NCI-H526 (cell line): ENCODE measurements at places on chromosomes 4 and X.

GRCh38 chrX:44274096-44274495 is 69.4 kb downstream of the EFHC2 start:
- DNase-seq = no peak

DNA sequence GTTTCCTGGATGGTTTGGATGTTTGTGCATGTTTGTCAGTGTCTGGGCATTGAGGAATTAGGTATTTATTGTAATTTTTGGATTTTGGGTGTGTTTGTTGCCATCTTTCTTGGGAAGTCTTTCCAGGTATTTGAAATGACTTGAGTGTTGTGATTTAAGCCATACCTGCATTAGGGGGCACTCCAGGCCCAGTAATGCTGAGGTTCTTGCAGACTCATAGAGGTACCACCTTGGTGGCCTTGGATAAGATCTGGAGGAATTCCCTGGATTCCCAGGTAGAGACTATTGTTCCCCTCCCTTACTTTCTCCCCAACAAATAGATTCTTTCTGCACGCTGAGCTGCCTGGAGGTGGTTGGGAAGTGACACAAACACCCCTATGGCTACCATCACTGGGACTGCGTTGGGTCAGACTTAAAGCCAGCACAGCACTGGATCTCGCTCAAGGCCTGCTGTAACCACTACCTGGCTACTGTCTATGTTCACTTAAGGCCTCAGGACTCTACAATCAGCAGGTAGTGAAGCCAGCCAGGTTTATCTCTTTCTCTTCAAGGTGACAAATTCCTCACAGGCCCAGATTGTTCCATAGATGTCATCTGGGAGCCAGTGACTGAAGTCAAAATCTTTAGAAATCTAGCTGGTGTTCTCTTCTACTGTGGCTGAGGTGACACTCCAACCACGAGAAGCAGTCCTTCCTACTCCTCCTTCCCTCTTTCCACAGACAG is 643.6 kb downstream of the PDHA2 start:
- no peak for DNase-seq

DNA sequence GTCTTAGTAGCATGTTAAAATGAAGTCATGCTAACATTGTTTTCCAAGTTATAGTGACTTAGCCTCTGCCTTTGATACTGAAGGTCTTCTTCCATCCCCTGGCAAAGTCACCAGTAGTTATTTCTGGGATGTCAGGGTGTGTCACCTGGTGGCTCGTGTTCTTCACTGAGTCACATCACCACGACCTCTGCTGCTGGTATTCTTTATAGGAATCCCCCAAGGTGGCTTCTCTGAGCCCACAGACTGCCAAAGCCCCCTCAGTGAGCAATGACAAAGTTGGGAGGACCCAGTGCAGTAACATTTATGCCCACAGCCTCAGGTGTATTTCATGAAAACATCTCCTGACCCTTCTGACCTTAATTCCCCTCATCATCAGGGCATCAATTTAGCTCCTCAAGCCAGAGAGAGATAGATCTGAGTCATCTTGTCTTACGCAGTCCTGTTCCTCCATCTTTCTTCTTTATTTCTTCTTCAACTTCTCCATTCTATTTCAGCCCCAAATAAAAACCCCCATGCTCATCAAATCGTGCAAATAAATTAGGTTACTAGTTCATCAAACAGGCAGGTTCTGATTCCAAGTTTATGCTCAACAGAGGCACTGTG is 29.3 kb upstream of the GPRIN3 start:
- DNase-seq = no peak

DNA sequence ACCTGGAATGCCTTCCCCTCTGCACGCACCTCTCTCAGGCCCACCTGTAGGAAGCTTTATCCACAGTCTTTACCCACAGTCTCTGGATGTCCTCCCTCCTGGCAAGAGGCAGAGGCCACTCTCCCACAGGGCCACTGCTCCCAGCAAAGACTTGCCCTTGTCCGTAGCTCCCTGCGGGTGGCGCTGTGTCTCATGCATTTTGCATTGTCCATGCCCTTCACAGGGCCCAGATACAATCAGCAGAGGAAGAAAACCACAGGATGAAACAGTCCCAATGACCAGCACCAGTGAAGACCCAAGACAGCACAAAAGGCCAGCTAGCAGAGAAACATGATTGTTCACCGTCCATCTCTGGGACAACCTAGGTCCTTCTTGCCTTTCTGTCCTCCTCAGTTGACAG is 2.1 kb upstream of the NSG1 start:
- DNase-seq = peak; percentile 75

- no peak for DNase-seq
Observed at GRCh38 chrX:95058815-95059214, 1384.8 kb downstream of the FAM133A start.

DNA sequence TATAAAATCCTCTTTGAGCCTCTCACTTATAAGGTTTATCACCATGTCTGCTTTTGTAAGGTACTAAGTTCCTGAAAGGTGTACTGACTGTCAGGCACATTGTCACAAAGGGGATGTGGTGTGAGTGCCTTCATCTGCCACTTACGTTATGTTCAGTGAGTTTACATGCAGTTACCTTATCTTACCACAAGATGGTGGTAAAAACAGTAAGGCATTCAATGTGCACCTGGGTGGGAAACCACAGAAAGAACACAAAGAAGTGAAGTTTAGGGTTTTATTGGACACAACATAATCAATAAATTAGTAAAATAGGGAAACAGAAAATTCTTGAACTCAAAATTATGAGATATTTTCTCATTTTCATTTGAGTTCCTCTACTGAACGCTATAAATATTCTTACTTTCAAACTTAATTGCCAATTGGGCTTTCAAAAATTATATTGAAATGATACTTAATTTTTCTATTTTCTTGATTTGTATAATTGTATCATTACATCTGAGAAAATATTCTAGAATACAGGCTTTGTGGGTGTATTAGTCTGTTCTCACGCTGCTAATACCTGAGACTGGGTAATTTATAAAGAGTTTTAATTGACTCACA is 650.8 kb downstream of the PCDH7 start:
- peak; percentile 2 for DNase-seq

DNA sequence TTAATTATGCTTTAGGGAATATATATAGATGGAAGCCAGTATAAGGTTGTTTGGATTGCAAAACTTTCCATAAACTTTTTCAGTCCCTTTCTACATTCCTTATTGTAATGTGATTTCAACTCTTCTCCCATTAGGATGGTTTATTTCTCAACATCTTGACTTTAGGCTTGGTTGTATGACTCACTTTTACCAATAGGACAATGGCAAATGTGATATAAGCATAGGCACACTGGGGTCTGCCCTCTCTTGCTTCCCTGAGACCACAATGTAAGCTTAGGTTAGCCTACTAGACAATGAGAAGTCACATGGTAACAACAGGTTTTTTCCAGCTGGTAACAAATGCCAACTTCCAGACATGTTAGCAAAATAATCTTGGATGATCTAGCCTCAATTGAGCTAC is 163.3 kb upstream of the RBPJ start:
- DNase-seq = no peak

- DNase-seq = peak; percentile 60
Observed at GRCh38 chr4:92305148-92305877, 1.5 kb downstream of the GRID2 start.

DNA sequence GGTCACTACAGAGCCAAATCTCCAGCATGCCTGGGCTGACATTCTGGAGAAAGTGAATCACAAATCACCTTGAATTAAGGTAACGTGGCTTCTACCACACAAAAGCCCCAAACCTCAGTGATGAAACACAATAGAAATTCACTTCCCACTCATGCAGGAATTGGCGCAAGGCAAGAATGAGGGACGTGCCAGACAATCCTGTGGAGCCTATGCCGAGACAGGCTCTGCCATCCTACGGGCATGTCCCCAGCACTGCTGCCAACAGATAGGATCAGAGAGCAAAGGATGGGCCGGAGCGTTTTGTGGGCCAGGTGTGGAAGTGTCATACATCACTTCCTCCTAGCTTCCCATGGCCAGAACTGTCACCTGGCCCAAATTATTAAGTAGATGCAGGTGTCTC is 118.0 kb downstream of the IRF2 start:
- no peak for DNase-seq

DNA sequence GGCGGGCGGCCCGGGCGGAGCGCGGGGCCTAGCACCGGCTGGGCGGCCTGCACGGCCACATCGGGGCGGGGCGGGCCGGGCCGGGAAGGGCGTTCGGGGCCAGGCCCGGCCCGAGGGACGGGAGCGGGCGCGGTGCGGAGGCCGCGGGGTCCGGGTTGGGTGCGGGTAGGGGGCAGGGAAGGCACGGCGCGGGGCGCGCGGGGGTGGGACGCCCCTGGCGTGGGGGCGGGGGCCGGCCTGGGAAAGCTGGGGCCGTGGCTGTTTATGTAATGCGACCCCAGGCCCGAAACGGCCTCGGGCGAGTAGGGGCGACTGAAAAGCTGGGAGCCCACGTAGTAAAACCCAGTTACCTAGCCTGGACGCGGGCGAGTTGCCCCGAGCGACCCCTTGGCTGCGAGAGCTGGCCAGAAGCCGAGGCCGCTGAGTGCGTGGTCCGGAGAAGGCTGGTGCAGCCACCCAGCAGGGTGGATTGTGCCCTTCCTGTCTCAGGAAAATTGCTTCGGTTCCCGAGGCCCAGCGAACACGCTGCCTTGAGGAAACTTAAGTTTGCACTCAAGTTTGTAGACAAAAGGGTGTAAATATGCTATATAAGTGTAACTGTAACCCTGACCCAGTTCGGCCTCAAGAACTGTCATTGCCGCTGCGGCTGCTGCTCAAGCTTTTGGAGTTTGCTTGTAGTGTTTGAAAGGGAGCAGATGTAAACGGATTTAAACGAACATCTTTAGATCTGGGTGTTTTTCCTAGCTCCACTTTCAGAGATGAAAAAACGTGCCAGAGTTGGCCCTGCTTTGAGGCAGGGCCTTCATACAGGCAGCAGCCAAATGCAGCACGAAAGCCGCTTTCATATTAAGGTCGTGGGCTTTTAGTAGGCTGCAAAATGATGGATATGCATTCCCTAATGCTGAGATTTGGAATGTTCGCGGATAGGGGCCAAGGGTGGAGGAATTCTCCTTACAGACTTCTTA is 674 bp downstream of the SEC24B start:
- DNase-seq = peak; percentile 74

DNA sequence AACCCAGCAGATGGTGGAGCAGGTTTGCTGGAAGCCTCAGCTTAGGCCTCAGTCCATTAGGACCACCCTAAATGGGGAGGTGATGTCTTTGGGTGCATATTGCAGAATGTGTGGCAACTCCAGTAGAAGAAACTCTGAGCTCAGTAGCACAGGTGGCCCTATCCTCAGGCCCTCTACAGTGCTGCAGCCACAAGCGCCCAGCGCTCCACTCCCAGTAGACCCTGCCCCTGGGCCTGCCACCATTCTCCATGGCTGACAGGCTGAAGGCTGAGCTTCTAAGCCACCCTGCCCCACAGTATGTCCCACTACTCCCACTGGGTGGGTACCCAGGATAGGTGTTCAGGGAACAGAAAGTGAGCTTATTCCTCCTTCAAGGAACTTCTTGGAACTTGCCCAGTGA is 162.8 kb upstream of the MAMLD1 start:
- no peak for DNase-seq

GRCh38 chr4:185640811-185641675 is 105.7 kb upstream of the PDLIM3 start:
- peak; percentile 11 for DNase-seq

DNA sequence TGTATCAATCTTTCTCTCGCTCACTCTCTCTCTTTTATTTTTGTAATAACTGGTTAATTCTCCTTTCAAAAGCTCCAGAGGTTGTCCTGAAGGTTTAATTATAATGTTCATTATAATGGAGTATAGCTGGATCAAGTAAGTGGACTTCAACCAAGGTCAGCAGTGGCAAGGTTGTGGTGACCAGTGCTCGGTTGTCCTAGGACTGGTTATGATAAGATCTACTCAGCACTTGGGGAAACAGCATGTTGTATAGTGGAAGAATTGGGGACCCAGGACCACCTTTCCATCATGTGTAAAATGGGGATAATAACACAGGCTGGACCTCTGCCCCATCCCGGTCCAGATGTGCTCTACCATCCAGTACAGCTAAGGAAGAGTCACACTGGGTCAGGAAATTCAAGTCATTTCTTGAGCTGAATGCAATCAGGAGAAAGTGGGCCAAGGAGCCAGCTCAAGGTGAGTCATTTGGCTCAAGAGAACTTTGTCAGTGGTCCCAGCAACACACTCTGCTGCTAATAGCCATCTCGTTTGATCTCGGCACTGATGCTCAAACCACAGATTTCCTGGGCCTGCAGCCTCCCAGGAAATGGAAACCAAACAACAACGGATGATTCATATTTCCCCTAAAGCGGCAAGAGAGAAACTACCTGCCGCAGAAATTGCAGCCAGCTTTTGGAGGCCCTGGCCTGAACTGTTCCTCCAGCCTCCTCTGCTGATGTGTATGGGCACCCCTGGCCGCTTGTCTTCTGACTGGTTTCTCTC is 123.6 kb upstream of the RBPJ start:
- DNase-seq = no peak

- DNase-seq = no peak
Observed at GRCh38 chr4:37960679-37961450, 667 bp downstream of the PTTG2 start.

DNA sequence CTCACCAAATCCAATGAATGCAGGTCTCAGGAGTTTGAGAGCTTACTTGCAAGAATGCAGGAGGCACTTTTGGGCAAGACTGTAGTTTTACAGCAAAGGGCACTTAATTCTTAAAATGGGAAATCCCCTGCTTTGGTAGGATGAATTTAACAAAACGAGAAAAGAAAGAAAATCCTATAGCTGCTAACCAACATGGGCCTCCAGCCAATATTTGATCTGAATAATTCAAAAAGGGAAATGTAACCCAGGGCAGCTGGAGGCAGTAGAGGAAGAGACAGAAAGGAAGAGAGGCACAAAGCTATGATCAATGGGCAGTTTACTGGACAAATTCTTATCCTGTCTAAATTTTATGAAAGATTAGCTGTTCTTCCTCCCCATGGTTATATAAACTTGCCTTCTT is 142.3 kb downstream of the SH3KBP1 start:
- DNase-seq = no peak

DNA sequence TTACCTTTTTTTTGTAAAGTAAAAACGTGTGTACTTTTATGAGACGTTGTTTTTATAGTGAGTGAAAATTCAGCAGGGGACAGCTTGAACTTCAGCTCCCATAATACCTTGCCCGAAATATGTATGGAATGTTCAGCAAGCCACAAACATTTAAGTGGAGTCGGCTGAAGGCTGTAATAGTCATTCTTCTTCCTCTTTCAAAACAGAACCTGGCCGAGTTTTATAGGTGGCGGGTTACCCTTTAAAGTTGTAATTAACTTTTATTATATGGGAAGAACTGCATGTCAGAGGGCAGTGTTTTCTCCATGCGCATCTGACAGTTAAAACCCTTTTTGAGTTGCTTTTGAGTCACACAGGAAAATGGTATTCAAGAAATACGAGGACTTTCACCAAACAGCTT is 50.7 kb downstream of the CLDN34 start:
- DNase-seq = peak; percentile 9

GRCh38 chrX:67723580-67724351 is 179.9 kb downstream of the AR start:
- no peak for DNase-seq

DNA sequence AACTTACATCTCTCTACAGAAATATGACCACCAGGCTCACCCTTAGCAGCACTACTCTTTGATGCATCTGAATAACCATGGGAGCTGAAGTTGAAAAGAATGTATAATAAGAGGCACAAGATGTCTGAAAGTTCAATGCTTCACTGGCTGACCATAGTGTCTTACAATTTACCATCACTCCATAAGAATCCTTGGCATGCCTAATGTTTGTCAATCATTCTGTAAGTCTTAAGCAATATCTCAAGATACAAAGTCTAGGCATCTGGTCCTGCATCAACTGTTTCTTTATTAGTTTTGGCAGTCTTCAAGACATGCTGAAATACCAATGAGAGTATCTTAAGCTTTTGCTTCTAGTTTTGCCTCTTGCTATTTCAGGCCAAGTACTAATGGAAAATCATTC is 755.5 kb downstream of the STIM2 start:
- no peak for DNase-seq
